Heart left ventricle (tissue), 16 donors: ENCODE measurements at places on chromosomes 7 and 10. TPM values are rescaled to one million over a fixed set of nuclear protein-coding genes. Genes with fewer than 3 reads are reported as not detected.

DNA sequence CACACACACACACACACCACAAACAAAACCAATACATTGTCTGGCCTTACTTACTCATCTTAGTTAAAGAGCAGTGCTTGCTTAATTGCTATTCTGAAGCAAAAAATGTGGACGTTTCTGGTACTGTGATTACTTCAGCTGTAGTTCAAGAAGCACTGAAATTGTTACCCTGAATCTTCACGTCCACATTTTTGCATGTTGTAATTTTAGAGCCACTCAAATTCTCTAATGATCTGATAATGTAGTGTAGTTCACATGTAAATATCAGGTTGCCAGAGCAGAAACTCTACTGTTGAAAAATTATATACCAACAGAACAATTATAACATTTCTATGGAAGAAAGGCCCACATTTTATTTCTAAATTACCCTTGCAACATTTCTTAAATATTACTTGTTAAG, 1451.1 kb downstream of the GATA3 start:
- no peak for DNase-seq

- DNase-seq, result no peak
Observed at GRCh38 chr7:151024435-151025056, at the start of gene ATG9B. ATG9B (minus strand) TSS chr7:151024494; CDS start chr7:151024423, 71 bp downstream.

PRKCQ gene
- 0.19 TPM for total RNA-seq

DNA sequence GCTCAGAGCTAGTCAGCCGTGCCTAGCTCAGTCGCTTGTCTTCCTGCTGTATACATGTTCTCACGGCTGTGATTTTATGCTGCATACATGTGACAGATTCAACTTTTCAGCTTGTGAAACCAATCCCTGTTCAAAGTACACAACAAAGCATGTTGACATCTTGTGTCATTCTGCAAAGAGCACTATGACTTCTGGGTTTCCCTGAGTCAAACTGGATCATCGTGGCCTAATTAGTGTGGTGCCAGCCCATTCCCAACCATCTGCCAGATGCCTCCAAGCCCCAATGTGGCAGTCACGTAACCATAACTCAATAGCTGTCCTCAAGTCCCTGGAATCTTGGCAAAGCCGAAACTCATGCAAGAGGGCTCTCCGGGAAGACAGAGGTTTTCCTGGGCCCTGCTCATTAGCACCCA, 144.8 kb downstream of the MYOF start:
- no peak for DNase-seq

SRRM3 gene
- total RNA-seq, result 5.0 TPM

DNA sequence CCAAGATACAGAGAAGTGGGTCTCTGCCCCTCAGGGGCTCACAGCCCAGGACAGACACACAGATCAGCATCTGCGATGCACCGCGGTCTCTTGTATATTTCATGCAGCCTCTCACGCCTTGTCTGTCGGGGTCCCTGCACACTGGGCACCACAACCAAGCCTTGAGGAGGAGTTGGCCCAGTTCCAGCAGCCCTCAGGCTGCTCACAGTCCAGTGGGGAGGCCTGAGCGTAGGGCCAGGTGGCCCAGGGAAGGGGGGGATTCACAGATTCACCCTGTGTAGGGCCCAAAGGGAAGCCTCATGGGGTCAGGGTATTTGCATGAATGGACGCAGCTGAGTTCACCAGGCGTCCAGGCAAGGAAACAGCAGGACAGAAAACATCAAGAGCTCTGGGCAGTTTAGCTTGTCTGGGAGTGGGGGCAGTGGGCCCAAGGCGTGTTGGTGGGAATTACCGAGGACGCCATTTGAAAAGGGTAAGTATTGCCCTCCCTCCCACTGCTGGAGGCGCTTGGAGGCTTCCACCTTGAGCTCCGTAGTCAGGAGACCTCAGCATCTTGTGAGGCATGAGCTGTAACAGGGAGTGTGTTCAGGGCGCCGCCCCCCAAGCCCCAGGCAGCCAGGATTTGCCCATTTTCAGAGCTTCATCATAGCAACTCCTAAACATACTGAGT, 129.1 kb upstream of the CHST15 start:
- DNase-seq, result no peak

EPHA1 gene
- 0.06 TPM for total RNA-seq

DNA sequence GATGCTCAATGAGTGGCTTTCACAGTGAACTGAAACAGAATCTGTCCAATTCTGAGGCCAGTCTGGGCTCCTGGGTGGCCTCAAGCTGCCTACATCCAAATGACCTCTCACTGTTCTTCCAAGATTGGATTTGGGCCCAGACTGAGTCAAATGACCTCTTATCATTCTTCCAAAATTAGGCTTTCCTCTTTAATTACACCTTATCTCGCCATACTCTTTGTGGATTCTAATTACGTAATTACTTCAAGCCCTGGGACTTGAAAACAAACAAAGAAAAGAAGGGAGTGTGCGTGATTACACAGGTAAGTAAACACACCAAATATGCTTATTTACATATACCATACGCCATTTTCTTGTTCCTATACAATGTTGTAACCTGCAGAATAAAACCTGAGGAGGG, 18.8 kb downstream of the SORBS1 start:
- DNase-seq, result no peak

DNA sequence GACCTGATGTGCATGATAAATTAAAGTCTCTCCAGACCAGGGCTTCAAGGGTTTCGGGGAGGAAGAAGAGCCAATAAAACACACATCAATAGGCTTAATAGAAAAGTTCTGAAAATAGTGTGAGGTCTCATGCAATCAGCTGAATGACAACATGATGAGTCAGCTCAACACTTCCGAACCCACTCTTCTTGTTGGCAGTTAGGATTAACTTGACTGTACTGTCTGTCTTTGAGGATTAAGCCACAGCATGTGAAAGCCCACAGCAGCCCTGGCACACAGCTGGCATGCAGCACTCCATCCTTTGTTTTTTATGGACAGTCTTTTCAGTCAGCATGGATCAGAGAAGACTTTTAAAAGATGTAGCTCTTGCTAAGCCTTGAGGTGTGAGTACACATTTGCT, 526.9 kb upstream of the VSTM2A start:
- DNase-seq, result no peak

KAT6B gene
- 52.5 TPM for total RNA-seq

DNA sequence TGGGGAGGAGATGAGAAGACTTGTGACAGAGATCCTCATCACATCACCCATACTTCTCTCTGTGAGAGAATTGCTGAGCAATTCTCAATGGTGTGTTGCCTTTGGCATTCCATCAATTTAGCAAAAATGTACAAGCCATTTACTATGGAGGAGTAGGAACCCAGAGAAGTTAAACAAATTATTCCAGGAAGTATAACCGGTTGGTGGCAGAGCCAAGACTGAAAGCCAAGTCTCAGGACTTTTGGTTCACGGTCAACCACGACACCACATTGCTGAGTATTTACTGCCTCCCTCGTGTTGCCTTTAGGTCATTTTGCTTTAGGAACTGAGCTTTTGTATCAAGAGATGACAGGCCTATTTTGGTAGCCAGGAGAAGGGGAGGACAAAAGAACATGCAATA, 88.0 kb upstream of the ELMO1 start:
- DNase-seq, result no peak

GRID2IP gene
- total RNA-seq, result not detected

TMEM130 gene
- total RNA-seq, result not detected

GRCh38 chr10:124996127-124996853, 54.4 kb downstream of the ZRANB1 start:
- no peak for DNase-seq

STOX1 gene
- 0.09 TPM for total RNA-seq
